Activated T-cell treated with anti-CD3 and anti-CD28 coated beads, Interleukin-2, amount 50 U/mL, for 4 hours (primary cell): ENCODE measurements at places on chromosomes 6 and 20. TPM values are rescaled to one million over a fixed set of nuclear protein-coding genes. Genes with fewer than 3 reads are reported as not detected.

GRCh38 chr6:169253337-169254238, at the start of gene THBS2:
Gene THBS2, minus strand, starts transcription at chr6:169253846. Its CDS starts 3,062 bp downstream, at chr6:169250784.
- DNase-seq: no peak

- no peak for DNase-seq
Measured at GRCh38 chr6:170464524-170464979, 88.6 kb downstream of the PSMB1 start.

Gene MUC22
- not detected for total RNA-seq

Gene SLC52A3
- not detected for total RNA-seq

Gene BMP7
- total RNA-seq: not detected

Gene ARMH2
- not detected for total RNA-seq

Gene SIRPA
- 0.26 TPM for total RNA-seq
